ENCODE measurements at places on chromosomes 4 and X.
A peak's percentile ranks its signal among the peaks of the same experiment; 100 is the strongest.

DNA sequence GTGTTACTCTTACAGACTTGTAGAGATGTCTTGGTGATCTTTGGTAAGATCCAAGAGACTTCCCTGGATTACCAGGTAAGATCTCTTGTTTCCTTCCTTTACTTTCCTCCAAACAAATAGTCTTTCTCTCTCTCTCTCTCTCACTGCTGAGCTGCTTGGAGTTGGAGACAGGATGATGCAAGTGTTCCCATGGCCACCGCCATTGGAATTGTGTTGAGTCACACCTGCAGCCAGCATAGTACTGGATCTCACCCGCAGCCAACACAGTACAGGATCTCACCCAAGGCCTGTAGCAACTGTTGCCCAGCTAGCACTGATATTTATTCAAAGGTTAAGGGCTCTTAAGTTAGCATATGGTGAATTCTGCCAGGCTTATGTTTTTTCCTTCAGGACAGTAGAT is 1080.9 kb downstream of the FAT4 start:
- no peak for DNase-seq

- no peak for DNase-seq
These were observed 274.8 kb upstream of the GPC4 start for GRCh38 chrX:133689997-133690599.

- no peak for DNase-seq
These were observed 10.5 kb upstream of the PRSS48 start for GRCh38 chr4:151266497-151266896.

DNA sequence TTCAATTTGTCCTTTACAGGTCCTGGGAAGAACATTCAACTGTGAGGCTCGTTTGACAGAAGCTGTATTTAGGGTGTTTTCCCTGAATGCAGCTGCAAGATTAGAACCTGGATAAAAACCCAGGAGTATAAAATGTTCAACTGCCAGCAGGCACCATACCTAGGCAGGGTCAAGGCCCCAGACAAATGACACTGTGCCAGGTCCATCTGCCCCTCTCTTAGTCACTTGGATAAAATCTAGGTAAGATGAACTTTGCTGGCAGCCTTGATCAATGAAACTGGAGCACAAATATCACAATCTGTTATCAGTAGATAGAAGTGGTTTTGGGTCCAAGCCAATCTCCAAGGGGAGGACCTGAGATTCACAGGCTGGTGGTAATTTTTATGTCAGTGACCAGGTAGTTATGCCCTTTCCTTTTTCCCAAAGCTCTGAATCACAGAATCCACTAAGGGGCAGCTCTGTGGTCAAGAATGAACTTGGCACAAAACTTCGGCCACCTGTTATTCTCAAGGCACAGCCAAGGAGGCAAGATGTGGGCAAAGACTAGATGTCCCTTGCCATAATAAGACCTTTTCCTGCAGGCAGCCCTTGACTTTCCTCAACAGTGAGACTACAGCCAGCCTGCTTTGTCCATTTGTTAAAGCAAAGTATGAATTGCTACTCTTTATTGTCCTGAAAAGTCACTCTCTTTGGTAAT is 501.0 kb downstream of the PPARGC1A start:
- no peak for DNase-seq

GRCh38 chr4:123340381-123340701 is 56.3 kb upstream of the SPRY1 start:
- no peak for DNase-seq

DNA sequence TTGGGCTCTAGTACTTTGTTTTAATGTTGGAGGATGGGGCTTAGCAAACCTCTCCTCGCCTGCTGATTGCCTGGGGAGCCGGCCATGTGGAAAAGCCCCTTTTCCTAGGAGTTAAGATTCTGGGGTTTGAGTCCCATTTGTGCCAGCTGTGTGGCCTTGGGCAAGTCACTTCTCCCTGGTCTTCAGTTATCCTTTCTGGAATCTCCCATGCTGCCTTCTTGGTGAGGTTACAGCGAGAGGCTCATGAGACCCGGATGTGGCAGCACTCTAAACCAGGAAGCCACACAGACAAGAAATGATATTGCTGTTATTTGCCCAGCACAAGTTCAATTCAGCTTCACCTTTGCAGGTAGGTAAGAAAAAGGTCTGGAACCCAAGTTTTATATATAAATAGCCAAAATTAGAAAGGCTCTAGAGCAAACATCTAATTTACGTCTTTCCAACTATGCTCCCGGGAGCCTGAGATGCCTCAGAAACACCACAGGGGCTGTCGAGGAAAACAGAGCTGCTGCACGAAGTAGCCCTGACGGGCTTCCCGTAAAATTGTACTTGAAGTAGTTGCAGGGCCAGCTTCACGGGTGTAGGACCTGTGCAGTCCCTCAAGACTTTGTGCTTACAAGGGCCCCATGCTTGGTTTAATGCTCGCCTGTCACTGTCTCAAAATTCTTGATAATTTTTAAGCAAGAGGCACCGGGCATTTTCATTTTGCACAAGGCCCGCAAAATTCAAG is 8.3 kb upstream of the SASH3 start:
- DNase-seq = no peak

GRCh38 chr4:98720871-98721480 is 62.6 kb upstream of the TSPAN5 start:
- DNase-seq = no peak

- DNase-seq = no peak
These were observed 7.0 kb upstream of the GATA1 start for GRCh38 chrX:48779399-48779798.

- DNase-seq = peak; percentile 57
These were observed 255 bp upstream of the CNOT6L start for GRCh38 chr4:77819404-77819842.

- no peak for DNase-seq
These were observed 931.0 kb downstream of the STIM2 start for GRCh38 chr4:27791640-27792039.

GRCh38 chr4:98618680-98619079 is 39.7 kb downstream of the TSPAN5 start:
- DNase-seq = no peak

All from iPS-NIHi11 (cell line).